Activated CD4-positive, alpha-beta T cell treated with anti-CD3 and anti-CD28 coated beads, Interleukin-2, amount 10 ng/mL, durations not matched to agents 7 days and 5 days (primary cell): ENCODE measurements at places on chromosomes 1 and 21.
A peak's percentile ranks its signal among the peaks of the same experiment; 100 is the strongest.

DNA sequence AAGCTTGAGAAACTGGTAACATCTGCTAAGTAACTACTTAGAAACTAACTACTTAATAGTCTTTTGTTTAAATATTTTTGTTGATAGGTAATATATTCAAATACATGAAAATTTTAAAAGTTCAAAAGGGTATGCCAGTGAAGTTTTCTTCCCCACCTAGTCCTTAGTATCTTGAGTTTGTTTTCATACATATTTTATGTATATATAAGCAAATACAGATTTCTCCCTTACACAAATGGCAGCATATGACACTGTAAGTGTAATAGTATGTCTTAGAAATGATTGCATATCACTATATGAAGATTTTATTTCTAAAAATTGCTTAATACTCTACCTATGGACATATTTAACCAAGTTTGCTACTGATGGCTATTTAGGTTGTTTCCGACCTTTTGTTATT, 38.9 kb downstream of the MARK1 start:
- no peak for DNase-seq

DNA sequence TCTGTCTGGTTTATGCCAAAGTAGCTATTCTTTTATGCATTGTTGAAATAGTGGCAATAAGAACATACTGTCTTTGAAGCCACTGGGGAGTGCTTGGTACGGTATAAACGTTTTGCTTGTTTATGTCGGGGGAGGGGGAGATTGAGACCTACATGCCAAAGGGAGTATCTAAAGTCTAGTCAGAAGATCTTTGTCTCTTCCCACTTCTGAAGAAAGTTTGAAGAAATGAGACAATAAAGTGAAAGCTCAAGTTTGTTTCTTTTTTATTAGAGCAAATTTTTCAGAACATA, 6.8 kb downstream of the AKIRIN1 start:
- no peak for DNase-seq

DNA sequence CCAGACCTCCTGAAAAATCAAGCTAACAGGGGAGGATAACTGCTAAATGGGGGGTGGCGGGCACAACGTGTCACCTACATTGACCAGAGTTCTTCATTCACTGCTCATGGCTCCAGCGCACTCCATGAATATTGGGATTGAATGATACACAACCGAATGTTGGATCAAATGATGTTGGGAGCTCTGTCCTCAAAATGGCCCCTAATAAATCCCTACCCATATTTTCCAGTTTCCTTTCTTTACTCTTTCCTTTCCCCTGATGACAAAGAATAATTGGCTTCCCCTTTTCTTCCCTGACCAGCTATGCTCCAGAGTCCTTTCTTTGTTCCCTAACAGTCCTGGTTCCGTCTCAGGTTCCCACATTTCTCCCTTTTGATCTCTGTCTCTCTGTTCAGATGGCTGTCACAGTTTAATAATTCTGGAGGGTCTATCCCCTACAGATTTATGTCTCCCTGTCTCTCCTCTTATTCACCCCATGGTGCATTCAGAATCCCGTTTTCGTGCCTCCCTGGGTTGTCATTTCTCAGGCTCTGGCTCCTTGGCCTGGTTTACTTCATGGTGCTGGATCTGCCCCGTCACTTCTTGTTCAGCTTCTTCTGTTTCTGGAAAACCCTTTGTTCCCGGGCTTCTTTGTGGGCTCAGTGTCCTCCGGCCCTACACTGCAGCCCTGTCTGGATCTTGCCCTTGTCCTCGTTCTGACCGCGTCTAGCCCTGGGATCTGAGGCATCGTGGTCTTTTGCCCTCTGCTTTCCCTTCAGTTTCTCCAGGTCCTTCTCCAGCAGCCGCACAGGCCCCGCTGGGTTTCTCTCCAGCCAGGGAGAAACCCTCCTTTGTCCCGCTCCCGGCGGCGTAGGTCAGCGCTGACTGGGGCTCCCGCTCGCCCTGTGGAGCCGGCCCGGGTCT, 78.3 kb downstream of the NDUFS5 start:
- no peak for DNase-seq

DNA sequence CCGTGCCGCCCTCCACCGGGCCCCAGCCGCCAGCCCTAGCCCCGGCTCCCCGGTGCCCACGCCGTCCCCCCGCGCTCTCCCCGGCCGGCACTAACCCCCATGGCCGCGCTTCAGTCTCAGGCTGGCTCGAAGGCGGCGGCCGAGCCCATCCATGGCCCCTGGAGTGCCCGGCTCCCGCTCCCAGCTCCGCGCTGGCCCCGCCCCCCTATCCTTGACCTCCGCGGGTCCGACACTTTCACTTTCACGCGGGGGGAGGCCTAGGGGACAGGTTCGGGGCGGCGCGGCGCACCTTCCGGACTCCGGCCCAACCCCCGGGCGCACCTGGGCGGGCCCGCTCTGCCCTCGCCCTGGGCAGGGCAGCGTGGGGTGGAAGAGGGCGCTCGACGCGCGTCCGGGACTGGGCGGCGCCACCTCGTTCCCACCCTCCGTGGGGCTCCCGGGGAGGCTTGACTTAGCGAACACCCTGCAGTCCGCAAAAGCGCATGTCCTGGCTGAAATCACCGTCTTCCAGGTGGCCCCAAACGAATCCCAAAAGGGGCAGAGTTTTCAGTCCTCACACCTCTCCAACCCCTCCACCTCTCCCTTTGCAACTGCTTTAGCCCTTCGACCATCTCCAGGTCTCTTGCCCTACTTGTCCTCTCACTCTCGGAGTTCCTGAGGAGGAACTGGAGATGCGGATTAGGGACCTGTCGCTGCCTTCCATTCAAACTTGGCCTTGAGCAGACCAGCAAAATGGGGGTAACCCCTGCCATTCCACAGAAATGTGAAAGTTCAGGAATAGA, 3.9 kb upstream of the DENND2D start:
- peak; percentile 72 for DNase-seq

DNA sequence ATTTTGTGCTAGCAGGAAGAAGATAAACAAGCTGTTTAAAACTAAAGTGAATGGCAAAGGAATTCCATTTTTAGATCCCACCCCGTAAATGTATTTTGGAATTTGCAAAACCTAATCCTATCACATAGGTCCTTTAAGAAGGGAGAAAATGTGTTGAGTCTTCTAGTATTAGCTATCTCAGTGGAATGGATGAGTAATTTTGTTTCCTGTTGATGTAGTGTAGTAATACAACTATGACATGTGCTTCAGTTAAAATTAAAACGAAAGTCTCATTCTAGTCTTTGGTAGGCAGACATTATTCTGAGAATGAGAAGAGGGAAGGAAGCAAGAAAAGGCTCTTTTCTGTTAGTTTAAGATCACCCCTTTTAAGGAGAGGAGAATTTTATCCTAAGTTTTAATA, 265.9 kb upstream of the C1orf105 start:
- no peak for DNase-seq

DNA sequence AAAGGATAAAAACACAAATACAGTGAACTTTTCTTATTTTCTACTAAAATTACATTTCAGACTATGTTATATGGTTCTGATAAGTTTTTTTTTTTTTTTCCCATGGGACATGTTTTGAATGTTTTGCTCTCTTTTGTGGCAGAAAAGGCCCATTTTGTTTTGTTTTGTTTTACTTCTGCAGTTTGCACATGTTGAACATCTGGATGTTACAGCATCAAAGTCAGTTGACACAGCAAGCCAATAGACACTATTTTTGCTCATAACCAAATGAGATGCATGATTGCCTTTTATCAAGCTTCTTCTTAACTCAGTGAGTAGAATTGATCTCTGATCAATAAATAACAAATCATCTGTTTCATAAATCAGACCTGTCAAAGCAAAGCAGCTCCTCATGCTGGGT, 904.2 kb downstream of the ADGRL2 start:
- no peak for DNase-seq

DNA sequence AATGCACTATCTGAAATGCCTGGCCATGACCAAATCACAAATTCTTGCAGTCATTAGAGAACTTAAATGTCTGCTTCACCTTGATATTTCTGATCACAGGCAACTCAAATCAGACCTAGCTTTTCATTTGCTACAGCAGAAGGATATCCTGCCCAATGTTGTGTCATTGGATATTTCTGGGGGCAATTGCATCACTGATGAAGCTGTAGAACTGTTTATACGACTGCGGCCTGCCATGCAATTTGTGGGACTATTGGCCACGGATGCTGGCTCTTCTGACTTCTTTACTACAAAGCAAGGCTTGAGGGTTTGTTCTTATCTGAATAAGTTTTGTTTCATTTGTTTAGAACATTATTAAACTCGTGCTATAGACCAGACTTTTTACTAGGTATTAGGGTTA, 14.9 kb downstream of the ZYG11A start:
- no peak for DNase-seq

DNA sequence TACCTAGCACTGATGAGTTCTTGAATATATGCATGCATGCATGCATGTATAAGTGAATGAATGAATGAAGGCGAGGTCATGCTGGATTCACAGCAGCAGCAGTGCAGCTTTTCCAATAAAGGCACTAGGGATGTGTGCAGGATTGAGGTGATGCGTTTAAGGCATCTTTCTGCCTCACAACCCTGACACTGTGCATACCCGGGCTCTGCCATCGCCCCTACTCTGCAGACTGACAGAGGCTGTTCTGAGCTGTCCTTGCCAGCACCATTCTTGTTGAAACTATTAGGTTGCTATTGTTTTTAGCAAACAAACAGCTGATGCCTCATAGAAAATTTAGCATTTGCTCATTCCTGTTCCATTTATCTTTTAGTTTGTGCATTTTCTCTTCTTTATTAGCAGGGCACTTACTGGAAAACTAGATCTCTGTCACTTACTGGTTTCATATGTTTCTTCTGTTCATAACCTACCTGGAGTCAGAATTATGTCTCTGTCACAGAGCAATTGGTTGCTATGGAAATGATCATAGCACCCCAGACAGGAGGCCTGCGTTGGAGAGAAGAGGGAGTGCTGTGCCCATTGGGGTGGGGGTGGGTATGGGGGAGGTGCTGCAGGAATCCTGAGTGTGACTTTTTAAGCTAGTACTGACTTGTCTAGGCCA, 79.0 kb downstream of the CD58 start:
- no peak for DNase-seq

DNA sequence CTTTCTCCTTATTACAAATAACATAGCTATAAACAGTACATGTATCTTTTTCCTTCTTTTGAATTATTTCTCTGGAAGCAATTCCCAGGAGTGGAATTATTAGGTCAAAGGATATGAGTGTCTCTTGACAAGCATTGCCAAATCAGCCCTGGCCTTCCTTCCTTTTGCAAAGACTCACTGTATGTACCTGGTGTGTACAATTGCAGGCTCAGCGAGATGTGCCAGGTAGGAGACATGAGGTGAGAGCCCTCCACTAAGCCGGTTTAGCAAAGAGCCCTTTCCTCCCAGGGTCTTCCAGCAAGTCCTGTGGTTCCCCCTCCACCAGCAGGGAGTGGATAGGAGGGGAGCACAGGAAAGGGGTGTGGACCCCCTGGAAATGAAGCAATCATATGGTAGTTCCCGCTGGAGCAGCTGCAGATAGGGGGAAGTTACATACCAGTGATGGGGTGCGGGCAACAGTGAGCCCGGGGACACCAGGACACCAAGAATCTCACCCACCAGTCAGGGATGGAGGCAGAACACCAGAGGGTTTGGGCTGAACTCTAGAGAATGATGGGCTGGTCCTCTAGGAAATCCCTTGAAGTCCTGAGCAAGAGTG, 18.3 kb downstream of the RCSD1 start:
- DNase-seq = no peak

DNA sequence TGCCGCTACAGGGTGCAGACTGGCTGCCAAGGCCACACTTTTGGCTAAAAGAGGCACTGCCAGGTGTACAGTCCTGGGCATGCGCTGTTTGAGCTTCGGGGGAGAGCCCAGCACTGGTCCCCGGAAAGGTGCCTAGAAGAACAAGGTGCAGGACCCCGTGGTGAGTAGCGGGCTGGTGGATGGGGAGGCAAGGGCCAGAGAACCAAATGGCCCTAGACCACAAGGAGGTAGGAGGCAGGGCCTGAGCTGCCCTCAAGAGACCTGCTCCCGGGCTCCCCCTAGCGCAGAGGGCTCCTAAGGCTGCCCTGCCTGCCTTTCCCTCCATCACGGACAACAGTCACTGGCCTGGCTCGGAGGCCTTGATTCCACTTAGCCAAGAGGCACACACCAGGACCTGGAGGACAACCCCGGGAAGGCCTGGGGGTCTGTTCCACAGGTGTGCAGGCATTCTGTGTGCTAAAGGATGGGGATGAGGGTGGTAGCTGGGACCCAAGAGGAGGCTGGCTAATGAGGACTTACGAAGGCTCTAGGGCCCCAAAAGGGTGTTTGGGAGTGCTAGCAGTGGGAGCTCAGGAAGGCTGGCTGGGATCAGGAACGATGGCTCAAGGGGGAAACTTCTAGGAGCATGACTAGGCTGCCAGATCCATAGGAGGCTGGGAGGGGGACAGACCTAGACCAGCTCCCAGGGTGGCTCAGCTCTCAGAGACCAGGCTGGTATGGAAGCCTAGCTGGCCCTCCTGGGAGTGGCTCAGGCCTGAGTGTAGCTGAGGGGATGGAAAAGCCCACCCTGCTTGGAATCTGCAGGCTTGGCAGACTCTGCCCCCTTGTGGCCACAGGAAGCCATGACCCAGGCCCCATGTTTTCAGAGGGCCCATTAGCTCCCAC, 742 bp downstream of the ARTN start:
- peak; percentile 62 for DNase-seq

DNA sequence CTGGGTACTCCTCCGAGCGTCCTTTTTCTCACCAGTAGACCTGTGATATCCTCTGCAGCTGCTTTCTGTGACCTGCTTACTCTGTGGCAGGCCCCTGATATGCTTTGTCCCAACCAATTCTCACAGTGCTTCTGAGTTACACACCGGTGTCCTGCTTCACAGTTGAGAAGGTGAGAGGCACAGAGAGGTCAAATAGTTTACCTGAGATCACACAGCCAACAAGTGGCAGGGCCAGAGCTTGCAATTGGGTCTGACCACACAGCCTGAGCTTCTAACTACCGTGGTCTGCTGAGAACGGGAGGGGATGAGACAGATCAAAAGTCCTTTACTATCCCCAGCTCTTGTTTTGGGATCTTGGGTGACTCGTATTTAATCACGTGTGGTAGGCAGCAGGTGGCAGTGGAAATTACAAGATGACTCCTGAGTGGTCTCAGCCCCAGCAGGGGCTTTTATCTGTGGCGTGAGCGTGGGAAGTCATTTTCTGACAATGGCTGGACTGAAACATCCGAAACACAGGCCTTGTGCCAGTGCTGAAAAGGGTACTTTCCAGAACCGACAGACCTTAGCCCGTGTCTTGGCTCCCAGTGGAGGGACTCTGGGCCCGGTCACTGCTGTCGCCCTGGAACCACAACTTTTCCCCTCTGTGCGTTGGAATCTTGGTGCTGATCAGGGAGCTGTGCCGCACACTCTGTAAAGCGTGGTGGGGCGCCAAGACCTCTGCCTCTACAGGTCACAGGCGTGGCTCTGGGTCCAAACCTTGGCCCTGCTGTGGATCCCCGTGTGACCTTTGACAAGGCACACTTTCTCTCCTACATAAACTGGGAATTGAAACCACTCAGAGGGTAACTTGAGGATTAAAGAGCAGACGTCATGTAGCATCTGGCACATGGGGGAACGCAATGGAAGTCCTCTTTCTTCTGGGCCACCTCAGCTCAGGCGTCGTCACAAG, 11.9 kb downstream of the THEMIS2 start:
- DNase-seq = no peak
